NCI-H460 (cell line): ENCODE measurements at places on chromosomes 7 and 10. TPM values are rescaled to one million over a fixed set of nuclear protein-coding genes. Genes with fewer than 3 reads are reported as not detected.
A peak's percentile ranks its signal among the peaks of the same experiment; 100 is the strongest.

DNA sequence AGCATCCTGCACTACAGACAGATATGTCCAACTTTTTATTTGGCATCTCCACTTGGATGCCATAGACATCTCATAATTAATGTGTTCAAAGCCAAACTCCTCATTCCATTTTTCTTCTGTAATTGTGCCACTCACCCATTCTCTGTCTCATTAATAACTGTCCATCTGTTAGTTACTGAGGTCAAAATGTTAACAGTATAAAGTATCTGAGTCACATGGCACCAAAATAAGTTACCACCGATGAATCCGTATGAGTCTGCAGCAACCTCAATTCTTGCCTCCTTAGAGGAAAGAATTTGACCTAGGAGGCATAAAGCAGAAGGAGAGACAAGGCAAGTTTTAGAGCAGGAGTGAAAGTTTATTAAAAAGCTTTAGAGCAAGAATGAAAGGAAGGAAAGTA is 16.5 kb upstream of the NT5C3A start:
- no peak for DNase-seq

DNA sequence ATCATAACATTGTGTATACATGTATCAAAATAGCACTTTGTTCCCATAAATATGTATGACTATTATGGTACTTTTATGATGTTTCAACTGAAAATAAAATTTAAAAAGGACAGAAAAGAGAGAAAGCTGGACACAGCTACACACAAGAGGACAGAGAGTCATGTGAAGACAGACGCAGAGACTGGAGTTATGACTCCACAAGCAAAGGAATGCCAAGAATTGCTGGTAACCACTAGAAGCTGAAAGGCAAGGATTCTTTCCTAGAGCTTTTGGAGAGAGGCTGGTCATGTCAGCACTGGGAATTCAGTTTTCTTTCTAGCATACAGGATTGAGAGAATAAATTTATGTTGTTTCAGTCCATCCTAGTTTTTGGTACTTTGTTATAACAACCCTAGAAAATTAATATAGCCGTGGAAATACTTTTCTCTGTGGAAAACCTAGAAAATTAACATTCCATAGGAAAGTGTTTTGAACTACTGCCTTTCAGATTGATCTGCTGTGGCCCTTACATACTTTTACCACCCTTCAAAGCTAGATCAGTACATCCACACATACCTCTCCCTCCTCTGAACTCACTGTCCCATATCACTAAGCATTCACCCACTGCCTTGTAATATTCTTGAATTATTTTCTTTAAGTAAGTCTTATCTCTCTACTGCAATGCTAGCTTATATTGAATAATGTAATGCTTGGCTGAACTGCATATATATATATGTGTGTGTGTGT is 575.3 kb downstream of the IPMK start:
- DNase-seq, result no peak

Gene OR2A12
- total RNA-seq, result not detected in 2 replicates

DNA sequence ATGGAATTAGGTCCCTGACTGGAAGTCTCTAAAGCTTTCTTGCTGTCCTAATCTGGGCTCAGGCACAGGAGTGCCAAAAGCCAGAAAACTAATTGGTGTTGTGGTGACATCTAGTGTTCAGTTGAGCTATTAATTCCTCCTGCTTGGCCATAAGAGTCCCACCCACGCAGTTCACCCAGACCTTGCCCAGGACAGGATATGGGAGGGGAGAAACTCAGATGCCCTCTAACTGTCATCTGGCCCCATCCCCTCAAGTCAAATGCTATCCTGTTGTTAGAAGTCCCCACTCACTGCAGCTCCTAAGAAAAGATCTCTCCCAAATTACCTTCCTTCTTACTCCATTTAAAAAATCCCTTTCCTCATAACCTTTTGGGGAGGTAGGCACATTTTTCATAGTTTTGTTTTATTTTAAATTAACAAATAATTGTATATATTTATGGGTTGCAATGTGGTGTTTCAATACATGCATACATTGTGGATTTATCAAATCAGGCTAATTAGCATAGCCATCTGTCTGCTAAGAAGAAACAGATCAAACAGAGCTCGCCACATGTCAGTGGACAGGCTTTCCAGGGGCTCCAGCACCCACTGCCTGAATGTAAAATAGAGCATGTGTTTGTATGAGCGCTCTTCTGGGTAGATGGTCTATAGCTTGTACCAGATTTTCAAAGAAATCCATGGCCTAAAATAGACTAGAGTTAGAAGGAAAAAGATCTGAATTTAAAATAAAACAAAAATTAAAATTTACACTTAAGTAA is 84.0 kb downstream of the GSAP start:
- DNase-seq, result peak; percentile 96

GRCh38 chr7:30460246-30460633 is 18.3 kb downstream of the NOD1 start:
- DNase-seq, result no peak

DNA sequence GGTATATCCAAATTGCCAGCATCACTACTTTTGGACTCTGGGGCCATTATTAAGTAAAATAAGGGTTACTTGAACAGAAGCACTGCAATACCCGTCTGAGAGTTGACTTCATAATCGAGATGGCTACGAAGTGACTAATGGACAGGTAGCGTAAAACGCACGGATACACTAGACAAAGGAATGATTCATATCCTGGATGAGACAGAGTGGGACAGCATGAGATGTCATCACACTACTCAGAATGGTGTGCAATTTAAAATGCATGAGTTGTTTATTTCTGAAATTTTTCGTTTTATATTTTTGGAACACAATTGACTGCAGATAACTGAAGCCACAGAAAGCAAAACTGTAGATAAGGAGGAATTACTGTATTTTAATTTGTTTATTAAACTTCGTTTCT is 421.5 kb upstream of the LRGUK start:
- DNase-seq, result peak; percentile 67

- DNase-seq, result no peak
These were observed 34.0 kb downstream of the CDK6 start for GRCh38 chr7:92802406-92802805.

Gene SEMA3D
- total RNA-seq, result 59.1 and 72.1 TPM in 2 replicates

DNA sequence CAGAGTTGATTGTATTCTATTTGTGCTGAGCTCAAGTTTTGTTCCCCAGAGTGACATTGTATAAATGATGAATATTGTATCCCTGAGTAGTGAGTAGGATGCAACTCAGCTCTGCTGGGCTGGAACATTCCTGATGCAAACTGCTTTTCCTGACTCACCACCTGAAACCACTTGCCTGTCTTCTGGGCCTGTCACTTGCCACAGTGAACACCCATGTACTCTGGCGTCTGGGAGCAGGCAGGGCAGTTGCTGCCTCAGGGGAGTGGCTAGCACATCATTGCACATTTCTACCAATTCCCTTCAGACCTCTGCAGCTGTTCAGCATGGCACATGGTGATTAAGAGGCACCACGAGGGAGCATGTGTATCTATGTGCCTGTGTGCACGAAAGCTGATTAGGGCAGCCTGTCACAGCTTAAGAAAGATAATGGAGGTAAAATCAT is 157.3 kb downstream of the SND1 start:
- no peak for DNase-seq

- no peak for DNase-seq
These were observed 227.4 kb upstream of the COBL start for GRCh38 chr7:51543801-51544553.

DNA sequence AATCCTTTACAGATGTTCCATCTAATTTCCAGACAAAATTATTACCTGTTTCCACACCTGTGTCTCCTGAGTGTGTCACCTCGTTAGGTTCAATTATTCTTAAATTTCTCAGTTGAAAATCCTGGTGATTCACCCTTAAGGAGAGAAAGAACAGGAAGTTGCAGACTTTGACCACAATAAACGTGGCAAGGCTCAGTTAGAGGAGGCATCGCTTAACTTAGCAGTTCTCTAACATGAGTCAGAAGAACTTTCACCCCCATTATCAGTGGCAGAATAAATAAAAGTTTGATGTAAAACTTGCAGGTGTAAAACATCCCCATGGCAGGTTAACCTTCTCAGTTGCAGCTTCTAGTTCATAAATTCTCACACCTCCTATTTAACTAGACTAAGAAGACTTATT is 8.3 kb downstream of the XPNPEP1 start:
- no peak for DNase-seq

Gene EVX1
- total RNA-seq, result 0.12 TPM in 1 of 2 replicates, not detected in the other

DNA sequence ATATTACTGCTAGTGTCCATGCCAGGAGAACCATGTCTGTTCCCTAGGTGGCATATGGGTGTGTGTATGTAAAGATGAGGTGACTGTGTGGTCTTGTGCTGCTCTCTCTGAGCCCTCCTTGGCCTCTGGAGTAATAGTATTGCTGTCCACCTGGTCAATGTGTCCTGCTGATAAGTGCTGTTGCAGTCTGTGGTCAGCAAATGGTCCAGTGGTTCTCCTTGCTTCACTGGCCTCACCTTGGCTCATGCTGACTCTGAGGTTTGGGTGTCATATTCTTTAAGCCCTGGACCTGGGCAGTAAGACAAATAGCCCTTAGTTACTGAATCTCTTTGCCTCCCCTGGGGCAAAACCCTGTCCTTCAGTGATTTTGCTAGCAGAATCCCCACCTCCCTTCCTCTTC is 56.8 kb downstream of the TPST1 start:
- DNase-seq, result no peak

GRCh38 chr7:122219253-122219865 is 75.3 kb upstream of the AASS start:
- DNase-seq, result peak; percentile 29

Gene MOGAT3
- not detected in 2 replicates for total RNA-seq

GRCh38 chr7:21293771-21294170 is 134.1 kb upstream of the SP4 start:
- no peak for DNase-seq

- no peak for DNase-seq
These were observed 944 bp downstream of the PCOLCE start for GRCh38 chr7:100602889-100603725.

Gene OPN4
- total RNA-seq, result not detected in 2 replicates

Gene BCAP29
- 58.4 and 67.2 TPM in 2 replicates for total RNA-seq

GRCh38 chr7:46713868-46714596 is 793.0 kb upstream of the IGFBP3 start:
- no peak for DNase-seq

DNA sequence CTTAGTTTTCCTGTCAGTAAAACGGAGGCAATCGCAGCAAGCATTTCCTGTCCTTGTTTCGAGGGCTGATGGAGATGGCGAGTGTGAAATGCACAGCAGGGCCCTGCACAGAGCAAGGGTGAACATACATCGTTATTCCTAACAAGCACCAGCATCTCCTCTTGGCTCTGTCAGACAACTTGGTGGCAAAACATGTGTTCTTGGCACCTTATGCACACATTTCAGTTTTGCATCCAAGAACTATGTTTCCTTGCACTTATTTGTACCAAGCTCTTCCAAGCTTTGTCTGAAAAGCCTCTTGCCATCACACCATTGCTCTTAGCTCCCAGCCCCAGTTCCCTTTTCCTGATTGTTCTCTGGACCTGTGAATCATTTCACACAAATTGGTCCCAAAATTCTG is 132.9 kb upstream of the GRB10 start:
- DNase-seq, result no peak

GRCh38 chr10:52287866-52288265 is 26.2 kb upstream of the DKK1 start:
- DNase-seq, result no peak

Gene GATA3
- 0.12 and 0.23 TPM in 2 replicates for total RNA-seq

- no peak for DNase-seq
These were observed 1.0 kb downstream of the TNS3 start for GRCh38 chr7:47580811-47581331.

DNA sequence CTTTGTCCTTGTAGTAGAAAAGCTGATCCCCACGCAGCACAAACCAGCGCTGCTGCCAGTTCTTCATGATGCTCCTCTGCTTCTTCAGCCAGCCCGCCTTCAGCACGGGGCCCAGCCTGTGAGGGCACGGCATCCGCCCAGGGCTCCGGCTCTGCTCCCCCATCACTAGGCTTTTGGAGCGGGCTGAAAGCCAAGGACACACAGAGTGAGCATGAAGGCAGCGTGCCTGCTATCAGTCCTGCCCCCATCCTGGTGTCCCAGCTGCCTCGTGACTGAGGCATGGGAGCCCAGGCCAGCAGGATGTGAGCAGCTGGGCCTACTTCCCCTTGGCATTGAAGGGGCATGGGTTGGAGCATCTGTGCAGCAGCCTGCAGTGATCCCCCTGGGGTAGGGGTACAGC is 21.9 kb downstream of the ARHGAP22 start:
- DNase-seq, result no peak

Gene CCM2
- total RNA-seq, result 24.8 and 27.4 TPM in 2 replicates

GRCh38 chr10:121405549-121405948 is 192.7 kb downstream of the FGFR2 start:
- no peak for DNase-seq

GRCh38 chr10:14087566-14087965 is 243.2 kb downstream of the FRMD4A start:
- DNase-seq, result no peak

- DNase-seq, result peak; percentile 20
These were observed 84.3 kb upstream of the ADRB1 start for GRCh38 chr10:113959383-113959760.

DNA sequence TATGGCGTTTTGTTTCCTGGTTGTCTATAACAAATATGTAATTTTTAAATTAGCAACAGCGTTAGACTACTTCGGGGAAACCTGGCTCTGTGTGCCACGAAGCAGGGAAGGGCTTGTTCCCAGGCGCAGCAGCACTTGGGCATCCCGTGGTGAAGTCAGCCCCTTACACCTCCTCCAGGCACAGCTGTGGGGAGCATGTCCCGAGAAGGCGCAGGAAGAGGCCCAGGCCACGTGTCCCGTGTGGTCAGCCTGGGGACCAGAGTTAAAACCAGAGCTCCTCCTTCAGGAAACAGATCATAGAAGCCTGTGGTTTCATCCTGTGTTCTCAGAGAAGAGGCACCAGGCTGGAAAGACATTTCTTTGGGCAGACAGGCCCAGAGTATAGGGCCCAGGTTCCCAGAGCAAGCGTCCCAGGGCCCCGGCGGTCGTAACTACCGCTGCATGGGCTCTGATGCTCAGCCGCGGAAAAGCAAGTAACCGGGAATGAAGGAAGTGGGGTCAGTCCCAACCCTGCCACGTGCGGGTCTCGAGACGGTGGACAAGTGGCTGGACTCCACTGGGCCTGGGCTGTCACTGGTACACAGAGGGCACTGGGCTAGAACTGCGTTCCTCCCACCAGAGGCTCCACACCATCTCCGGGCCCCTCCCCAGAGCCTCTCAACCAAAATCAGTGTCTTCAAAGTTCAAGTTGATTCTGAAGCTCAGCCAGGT is 7.1 kb downstream of the NUDT1 start:
- no peak for DNase-seq

Gene CLRN3
- total RNA-seq, result not detected in 2 replicates

Gene FAM53B
- total RNA-seq, result 10.0 and 10.8 TPM in 2 replicates
